GF-D8 (cell line): ENCODE measurements at places on chromosomes 1 and 21.

DNA sequence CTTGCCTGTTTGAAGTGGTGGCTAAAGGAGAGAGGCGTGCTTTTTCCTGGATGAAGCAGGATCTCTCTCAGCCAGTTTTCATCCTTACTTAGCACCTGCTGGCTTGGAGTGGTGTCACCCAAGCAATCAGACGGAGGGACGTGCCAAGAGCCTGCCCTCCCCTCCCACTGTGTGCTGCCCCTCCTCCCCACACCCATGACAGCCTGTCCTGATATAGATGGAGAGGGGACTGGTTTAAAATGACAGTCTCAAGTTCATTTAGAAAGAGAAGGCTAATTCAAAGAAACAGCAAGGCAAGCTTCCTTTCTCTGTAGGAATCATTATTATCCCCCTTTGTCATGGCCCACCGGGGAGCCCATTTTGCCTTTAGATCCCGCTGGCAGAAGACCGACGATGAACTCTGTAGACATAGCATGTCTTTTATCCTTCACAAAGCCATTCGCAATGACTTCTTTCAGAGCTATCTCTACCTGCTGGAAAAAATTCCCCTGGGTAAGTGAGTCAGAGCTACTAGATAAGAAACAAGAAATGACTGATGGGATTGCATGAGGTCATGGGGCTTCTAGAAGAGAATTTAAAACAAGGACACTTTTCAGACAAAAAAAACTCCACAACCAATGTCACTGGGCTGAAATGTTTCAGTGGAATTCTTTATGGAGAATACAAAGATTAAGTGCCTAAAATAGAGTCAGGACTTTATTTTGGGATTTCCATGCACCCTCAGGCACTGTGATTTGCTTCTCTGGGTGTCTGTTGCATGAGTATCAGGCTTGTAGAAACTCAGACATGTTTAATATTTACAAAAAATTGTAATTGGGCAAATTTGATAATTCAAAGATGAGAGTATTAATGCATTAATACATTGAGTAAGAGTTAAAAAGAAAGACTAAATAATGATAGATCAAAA, at the start of gene NTMT2:
Gene NTMT2 (plus strand): TSS at position 190 of the 907 bp plus-strand sequence. CDS start 149 bp downstream, at position 339.
- DNase-seq = no peak

GRCh38 chr1:236253918-236254637, 27.7 kb downstream of the ERO1B start:
- no peak for DNase-seq

GRCh38 chr1:29084196-29084521, 39.5 kb downstream of the TMEM200B start:
- DNase-seq = no peak

DNA sequence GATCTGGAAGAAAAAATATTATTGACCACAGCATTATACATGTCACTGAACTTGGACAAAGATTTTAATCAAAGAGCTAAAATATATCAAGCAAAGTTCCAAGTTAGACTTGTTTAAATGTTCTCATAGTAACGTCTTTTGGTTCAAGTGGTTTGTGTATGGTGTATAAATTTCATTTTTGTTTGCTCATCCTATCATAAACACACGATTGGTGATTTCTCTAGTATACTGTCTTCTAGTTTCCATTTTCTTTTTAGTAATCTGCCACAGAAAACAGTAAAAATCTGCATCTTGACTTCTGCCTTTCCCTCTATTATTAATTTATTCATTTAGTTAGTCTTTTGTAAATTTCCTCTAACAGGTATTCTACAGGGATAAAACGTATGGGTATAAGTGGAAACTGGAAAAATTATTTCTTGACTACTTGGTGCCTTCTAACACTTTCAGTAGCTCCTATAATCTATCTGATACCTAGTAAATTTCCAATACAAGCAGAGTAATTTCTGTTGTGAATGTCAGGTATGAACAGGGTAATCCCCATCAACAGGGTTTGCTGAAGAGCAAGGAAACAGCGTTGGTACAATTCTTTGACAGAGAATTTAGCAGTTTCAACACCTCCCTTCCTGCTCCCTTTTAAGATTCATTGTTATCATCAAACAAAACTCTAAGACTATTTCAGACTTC, 268.0 kb downstream of the PTPRC start:
- no peak for DNase-seq

DNA sequence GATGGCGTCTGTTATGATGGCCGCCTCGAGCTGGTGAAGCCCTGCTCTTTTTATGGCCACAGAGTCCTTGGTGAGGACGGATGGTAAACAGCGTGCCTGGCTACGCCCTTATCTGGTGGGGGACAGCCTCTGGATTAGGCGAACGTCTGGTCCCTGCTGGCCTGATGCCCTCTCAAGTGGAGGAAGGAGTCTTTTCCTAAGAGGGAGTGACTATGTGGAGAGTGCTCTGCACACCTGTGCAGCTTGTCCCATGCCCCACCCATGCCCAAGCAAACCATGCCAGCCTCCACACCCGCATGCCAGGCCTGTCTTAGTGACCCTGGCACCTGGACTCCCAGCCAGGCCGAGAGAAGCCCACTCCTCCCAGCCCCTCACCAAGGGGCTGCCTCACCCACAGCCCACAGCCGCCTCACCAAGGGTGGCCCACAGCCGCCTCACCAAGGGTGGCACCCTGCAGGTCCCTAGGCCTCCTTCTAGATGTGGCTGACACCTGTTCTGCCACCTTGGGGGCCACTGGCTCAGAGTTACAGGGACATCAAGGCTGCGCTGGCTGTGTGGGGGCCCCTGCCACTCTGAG, 40.2 kb downstream of the WNT9A start:
- no peak for DNase-seq

- DNase-seq = no peak
Observed at GRCh38 chr1:66556161-66556611, 22.2 kb downstream of the SGIP1 start.
